Stimulated activated CD8-positive, alpha-beta memory T cell treated with anti-CD3 and anti-CD28 coated beads, Interleukin-4, amount 100 ng/mL, for 24 hours (primary cell): ENCODE measurements at places on chromosomes 1 and 21.

- DNase-seq, result no peak
Measured at GRCh38 chr1:199914546-199914945, 113.0 kb upstream of the NR5A2 start.

GRCh38 chr1:231162970-231163829, 1.3 kb downstream of the TRIM67 start:
- no peak for DNase-seq

GRCh38 chr1:172324761-172325160, 95.7 kb upstream of the C1orf105 start:
- no peak for DNase-seq

DNA sequence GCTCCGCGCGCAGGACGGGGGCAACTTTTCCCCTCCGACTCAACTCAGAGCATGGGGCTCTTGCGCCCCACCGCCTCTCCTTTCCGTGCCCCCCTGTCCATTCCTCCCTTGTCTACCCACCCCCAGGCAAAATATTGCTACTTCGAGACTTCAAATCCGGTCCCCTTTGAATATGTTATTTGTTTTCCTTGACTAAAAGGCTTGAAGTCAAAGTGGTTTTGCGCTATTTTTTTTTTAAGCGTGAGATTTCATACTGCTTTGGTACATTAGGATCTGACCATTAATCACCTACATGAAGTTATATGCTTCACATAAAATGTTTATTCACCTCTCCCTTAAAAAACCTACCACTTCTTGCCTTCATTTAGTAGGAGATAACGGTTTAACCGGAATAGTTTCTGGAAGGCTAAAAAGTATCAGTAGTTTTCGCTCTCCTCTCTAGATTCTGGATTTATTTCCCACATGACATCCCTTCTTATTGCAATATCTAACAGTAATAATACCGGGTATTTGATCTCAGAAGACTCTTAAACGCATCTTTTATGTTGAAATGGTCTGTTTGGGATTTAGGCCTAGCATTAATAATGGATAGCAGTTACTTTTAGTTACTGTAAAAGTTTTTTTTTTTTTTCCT, 1.6 kb downstream of the NFIA start:
- DNase-seq, result no peak

DNA sequence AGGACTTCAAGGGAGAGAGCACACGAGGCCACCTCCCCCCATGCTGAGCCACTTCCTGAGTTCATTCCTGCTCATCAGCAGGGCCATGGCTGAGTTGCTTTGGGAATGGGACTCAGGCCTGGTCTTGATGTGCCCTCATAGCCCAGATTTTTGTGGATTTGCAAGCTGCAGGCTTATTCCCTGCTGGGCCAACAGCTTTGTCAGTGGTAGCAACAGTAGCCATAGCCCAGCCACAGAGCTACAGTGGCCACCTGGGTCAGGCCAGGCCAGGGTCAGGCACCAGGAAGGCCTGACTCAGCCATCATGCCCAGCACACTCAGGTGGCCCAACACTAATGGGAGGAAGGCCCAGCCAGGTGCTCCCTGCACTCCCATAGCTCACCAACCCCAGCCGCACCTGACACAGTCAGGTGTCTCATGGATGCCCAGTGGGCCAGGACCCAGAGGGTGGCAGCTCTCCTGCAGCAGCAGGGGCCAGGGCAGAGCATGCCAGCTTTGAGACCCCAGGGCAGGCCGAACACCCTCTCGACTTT, 33.5 kb downstream of the EPHA2 start:
- no peak for DNase-seq

DNA sequence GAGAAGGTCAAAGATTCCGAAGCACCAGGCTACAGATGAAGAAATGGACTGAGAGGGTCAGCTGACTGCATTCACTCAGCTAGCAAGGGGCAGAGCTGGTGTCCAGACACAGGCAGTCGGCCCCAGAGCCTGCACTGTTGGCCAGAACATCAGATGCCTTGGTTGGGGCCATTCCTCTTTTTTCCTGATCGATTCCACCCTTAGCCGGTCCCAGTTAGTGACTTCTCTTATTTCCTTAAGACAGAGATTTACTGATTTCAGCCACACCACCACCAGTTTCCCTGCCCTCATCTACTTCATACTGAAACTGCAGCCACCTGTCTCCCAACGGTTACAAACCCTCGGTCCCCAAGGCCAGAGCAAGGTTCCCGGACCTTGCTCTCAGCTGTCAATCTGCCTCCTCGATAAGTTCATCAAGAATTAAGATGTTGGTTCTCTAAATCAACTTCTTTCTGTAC, 11.5 kb downstream of the CD58 start:
- DNase-seq, result no peak

GRCh38 chr1:89600451-89601224, 32.3 kb upstream of the LRRC8C start:
- DNase-seq, result no peak

- no peak for DNase-seq
Measured at GRCh38 chr1:77413541-77414335, 131.9 kb downstream of the AK5 start.

DNA sequence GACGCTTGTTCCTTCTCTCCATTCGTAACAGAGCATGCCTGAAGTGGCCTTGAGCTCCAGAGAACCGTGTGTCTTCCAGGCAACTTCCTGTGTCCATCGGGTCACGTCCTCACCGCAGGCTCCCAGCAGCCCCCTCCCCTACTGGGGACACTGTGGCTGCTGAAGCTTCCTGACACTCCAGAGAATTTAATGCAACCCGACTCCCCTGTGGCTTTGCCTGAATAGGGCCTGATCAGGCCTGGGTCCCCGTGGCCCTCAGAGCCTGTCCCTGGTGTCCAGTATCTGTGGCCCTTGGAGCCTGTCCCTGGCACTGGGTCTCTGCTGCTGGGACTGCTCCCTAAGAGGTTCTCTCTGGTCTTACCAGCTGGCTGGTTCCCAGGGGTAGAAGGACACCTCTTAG, 219.7 kb upstream of the VAMP3 start:
- no peak for DNase-seq

- DNase-seq, result no peak
Measured at GRCh38 chr1:22775478-22775877, 64.8 kb downstream of the EPHB2 start.

DNA sequence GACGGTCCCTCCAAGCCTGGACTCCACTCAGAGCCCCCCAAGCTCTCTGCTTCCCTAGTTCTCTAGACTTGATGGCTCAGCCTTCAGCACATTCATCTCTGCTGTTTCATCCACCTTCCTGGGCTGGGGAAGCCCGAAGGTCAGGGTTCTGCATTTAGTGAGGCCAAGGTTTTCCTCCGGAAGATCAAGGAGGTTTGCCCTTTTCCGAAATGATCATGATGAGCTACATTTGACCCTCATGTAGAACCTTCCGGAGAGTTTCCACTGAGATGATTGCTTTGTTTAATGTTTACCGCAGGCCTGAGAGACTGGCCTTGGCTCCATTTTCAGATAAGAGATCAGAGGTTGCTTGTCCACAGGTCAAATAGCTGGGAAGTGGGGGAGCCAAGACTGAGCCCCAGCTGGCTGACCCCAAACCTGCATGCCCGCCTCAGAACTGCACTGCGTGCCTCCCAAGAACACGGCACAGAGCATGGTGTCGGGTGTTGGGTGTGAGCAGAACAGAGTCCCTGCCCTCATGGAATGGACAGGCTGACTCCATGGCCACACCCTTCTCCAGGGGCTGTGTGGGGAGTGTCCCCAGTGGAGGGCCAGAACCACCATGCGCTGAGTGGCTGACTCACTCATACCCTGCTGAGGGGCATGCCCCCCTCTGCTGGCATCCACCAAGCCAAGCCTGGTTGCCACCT, 200.8 kb upstream of the TMEM51 start:
- DNase-seq, result no peak
